ENCODE measurements at places on chromosomes 16 and 17. TPM values are rescaled to one million over a fixed set of nuclear protein-coding genes. Genes with fewer than 3 reads are reported as not detected.

GRCh38 chr17:20992416-20992815, 50.4 kb downstream of the USP22 start:
- no peaks in the 10 kb centered on the region for H3K4me1 ChIP-seq
- DNase-seq = no peak
- H3K4me3 ChIP-seq = no peak overlapping the region
- H3K36me3 ChIP-seq = no peaks in the 10 kb centered on the region
- no peak overlapping the region for H3K27ac ChIP-seq

- no peak overlapping the region for H3K4me3 ChIP-seq
- H3K27ac ChIP-seq = no peak overlapping the region
- no peak for DNase-seq
- no peaks in the 10 kb centered on the region for H3K36me3 ChIP-seq
Measured at GRCh38 chr17:36856903-36857381, 80.3 kb upstream of the LHX1 start.

DNA sequence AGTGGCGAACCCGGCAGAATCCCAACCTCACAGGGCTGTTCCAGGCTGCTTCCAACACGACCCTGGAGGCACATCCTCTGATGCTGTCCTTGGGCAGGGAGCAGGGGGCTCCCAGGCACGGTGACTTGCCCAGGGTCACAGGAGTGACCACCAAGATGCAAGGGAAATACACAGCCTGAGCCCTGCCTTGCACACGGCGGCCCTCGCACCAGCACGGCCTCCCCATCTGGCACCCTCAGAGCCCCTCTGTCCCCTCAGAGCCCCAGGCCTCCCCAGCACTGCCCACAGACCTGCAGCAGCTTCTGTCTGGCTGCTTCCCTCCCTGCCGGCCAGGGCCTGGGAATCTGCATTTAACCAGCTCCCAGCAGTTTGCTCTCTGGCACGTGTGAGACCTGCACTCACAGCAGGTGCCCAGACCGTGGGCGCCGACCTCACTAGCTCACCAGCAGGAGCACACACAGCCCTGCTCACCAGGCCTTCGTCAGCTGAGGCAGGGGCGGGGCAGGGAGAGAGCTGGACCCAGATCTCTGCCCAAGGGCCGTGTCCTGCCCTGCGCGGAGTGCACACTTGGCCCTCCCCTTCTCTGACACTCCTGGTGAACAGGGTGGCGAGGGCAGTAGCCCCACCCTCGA, 29.7 kb upstream of the ZC3H18 start:
- no peak overlapping the region for H3K4me3 ChIP-seq
- H3K36me3 ChIP-seq = no peaks in the 10 kb centered on the region
- peaks cover 23% of the 10 kb centered on the region for H3K4me1 ChIP-seq
- no peak for DNase-seq
- H3K27me3 ChIP-seq = no peaks in the 10 kb centered on the region
- H3K27ac ChIP-seq = no peak overlapping the region

SLC5A2 gene
- not detected for total RNA-seq

DNA sequence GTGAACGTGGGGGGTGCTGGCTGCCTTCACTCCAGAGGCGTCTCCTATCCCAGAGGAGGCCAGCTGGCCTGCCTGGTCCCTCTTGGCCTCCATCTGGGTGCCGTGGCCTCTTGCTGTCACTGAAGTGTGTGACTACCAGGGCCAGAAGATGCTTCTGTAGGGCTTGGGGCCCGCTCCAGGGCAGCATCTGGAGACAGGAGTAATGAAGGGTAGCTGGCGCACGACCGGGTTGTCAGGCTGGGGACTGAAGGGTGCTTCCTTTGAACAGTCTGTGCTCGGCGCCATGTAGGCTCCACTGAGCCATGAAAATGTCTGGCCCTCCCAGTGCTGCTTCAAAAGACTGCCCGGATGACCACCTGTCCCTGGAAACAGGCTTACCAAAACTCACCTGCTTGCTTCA, 31.3 kb downstream of the ASIC2 start:
- no peaks in the 10 kb centered on the region for H3K36me3 ChIP-seq
- H3K4me1 ChIP-seq = no peaks in the 10 kb centered on the region

DNA sequence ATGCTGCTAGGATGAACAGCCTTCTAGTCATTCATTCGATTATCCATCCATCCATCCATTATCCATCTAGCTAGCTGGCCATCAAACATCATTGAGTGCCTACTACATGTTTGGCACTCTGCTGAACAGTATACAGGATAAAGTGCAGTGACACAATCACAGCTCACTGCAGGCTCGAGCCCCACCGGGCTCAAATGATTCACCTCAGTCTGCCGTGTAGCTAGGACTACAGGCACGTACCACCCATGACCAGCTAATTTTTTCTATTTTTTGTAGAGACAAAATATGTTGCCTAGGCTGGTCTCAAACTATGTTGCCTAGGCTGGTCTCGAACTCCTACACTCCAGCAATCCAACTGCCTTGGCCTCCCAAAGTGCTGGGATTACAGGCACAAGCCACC, 50.0 kb downstream of the SSH2 start:
- H3K4me3 ChIP-seq = no peak overlapping the region
- no peaks in the 10 kb centered on the region for H3K4me1 ChIP-seq
- H3K36me3 ChIP-seq = no peaks in the 10 kb centered on the region
- DNase-seq = no peak
- H3K27me3 ChIP-seq = no peaks in the 10 kb centered on the region
- H3K27ac ChIP-seq = no peak overlapping the region

GRCh38 chr17:36885153-36885735, 52.0 kb upstream of the LHX1 start:
- DNase-seq = no peak
- H3K27me3 ChIP-seq = no peaks in the 10 kb centered on the region
- H3K4me1 ChIP-seq = no peaks in the 10 kb centered on the region
- H3K36me3 ChIP-seq = no peaks in the 10 kb centered on the region

DNA sequence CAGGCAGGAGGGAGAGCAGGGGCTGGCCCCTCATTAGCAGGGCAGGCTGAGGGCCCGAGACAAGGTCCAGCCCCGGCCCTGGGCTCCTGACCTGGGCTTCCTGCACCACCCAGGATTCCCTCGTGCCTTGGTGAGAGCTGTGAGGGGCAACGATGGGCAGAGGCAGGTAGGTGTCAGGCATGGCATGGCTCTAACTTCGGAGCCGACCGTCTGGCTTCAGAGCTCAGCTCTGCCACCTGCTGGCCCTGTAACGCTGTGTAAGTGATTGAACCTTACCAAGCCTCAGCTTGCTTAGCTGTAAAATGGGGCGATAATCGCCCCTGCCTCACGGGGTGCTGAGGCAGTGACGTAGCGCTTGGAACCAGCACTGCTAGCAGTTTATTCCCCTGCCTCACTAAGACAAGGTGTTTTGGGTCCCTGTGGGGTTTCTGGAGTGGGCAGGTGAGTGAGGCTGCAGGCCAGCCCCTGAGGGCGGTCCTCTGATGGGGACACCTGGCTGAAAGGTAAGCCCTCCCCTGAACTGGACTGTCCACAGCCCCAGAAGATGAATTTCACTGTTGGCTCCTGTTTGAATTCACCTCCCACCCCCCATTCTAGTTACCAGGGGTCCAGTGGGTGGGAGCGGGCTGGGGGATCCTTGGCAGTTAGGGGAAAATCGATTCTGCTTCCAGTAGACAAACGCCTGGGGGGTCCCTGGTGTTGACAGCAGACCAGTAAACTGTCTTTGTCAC, 184.8 kb upstream of the GSE1 start:
- H3K27me3 ChIP-seq = no peaks in the 10 kb centered on the region
- H3K36me3 ChIP-seq = no peaks in the 10 kb centered on the region
- no peak overlapping the region for H3K4me3 ChIP-seq
- no peak overlapping the region for H3K27ac ChIP-seq
- no peaks in the 10 kb centered on the region for H3K4me1 ChIP-seq

- no peaks in the 10 kb centered on the region for H3K36me3 ChIP-seq
- H3K27me3 ChIP-seq = no peaks in the 10 kb centered on the region
- no peak for DNase-seq
- H3K27ac ChIP-seq = no peak overlapping the region
Measured at GRCh38 chr17:72719578-72720493, 372.7 kb downstream of the SLC39A11 start.

DNA sequence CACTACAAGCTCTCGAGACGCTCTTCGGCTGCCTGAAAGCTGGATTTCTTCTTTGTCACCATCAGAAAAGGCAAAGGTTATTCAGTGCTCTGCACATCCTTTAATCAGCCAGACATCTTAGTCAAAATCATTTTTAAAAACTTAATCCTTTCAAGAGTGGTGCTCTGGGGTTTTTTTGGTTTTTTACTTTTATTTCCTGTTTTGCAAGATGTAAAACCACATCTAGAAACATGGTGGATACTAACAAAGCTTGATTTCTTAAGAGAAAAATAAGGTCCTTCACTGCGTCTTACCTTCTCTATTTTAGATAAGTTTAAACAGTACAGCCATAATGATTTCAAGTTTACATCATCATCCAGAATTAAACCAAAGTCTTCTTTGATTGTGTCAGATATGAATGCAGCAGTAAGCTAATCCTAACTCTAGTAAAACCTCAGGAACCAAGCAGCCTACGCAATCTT, 6.3 kb downstream of the ANKRD11 start:
- no peaks in the 10 kb centered on the region for H3K36me3 ChIP-seq

DNA sequence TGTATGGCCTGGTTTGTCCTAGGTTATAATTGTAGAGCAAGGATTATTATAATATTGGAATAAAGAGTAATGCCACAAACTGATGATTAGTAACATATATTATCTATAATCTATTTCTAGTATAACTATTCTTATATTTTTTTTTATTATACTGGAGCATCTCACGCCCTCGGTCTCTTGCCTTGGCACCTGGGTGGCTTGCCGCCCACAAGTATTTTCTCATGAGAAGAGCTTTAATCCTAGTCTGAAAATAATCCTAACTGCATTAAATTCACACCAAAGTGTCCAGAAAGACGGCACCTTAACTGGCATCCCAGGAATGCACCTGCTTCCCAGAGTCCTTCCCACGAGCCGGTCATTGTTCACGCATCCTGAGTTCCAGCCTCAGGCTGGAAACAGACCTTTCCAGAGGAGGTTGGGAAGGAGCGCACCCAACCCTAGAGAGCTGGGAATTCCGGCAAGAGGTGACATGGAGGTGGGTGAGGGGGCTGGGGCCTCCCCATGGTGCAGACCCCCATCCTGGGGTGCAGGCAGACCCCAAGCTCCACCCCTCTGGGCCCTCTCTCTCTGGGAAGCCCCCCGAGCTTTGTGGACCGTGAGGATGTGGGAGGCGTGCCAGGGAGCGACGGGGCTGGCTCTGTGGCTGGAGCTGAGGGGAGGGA, 15.9 kb downstream of the CHMP1A start:
- no peak overlapping the region for H3K4me3 ChIP-seq
- H3K4me1 ChIP-seq = no peaks in the 10 kb centered on the region
- H3K27ac ChIP-seq = no peak overlapping the region

ETV4 gene
- 1.1 TPM for total RNA-seq

- H3K4me1 ChIP-seq = no peaks in the 10 kb centered on the region
- DNase-seq = no peak
- no peaks in the 10 kb centered on the region for H3K27me3 ChIP-seq
- no peak overlapping the region for H3K27ac ChIP-seq
- H3K36me3 ChIP-seq = peaks cover 26% of the 10 kb centered on the region
Measured at GRCh38 chr17:62601471-62601870, 26.0 kb upstream of the MRC2 start.

DNA sequence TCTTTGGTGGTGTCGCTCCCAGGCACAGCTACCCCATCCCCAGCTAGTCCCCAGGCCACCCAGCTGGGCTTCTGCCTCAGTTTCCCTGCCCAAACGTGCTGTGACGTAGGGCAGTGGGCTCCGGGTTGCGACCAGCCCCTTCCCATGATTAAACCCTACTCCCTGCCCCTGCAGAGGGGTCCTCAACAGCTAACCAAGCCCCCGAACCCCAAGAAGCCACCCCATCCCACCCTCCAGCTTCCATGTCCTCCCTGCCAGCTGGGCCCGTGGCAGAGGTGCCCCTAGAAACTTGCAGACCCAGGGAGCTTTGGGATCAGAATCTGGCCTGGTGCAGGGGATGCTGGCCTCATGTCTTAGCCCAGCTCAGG, 879 bp upstream of the NTN3 start:
- no peak for DNase-seq
- peaks cover 48% of the 10 kb centered on the region for H3K4me1 ChIP-seq
- H3K27me3 ChIP-seq = no peaks in the 10 kb centered on the region
- no peak overlapping the region for H3K27ac ChIP-seq
- H3K4me3 ChIP-seq = no peak overlapping the region

DNA sequence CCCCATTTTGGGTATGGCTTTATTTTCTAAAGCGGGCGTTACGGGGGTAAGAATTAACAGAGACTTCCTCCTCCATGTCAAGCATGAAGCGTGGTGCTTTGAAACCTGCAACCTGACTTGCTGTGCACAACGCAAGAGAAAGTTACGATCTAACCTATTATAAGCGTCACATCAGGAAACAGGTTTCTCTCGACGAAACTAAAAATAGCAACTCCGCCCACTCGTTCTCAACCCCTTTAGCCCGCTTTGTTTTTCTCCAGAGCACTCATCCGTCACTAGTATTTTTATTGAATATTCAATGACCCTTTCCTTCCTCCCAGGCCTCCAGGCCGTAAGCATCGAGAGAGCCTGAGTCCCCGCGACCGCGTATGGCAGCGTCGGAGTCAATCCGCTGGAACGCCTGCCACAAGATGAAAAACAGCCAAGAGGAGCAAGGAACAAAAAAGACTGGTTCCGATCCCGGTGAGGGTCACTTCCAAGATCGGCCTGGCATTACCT, 555 bp downstream of the NUP88 start:
- peaks cover 21% of the 10 kb centered on the region for H3K4me1 ChIP-seq
- peaks cover 21% of the 10 kb centered on the region for H3K36me3 ChIP-seq
- H3K27me3 ChIP-seq = no peaks in the 10 kb centered on the region
- peak overlapping the region; percentile 91 for H3K4me3 ChIP-seq
- peak overlapping the region; percentile 96 for H3K27ac ChIP-seq

HEATR9 gene
- not detected for total RNA-seq

- DNase-seq = no peak
- H3K4me1 ChIP-seq = no peaks in the 10 kb centered on the region
- no peaks in the 10 kb centered on the region for H3K27me3 ChIP-seq
- no peaks in the 10 kb centered on the region for H3K36me3 ChIP-seq
Measured at GRCh38 chr17:73743518-73744201, 99.4 kb upstream of the SDK2 start.

PPM1E gene
- 0.13 TPM for total RNA-seq

DNA sequence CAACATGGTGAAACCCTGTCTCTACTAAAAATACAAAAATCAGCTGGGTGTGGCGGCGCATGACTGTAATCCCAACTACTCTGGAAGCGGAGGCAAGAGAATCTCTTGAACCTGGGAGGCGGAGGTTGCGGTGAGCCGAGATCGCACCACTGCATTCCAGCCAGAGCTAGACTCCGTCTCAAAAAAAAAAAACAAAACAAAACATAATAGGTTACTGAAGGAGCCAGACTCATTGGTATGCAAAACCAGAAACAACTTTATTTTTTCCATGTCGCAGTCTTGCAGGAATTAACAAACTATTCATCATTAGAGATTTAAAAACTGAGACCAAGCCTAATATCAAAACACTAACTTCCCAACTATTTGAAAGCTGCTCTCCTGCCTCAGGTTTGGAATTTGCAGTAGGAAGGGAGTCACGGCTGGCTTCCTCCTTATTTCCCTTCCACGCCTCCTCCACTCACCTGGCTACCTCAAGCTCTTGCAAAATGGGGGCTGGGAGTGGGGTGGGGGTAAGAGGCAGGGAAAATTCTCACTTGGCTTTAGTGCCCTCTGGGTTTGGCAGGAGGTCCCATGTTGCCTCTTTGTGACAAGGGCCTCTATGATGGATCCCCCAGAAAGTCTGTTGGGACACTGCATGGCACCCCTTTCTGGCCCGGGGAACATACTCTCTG, 34.1 kb upstream of the MYH10 start:
- no peak overlapping the region for H3K4me3 ChIP-seq
- H3K36me3 ChIP-seq = no peaks in the 10 kb centered on the region

LRRC36 gene
- not detected for total RNA-seq

NKD1 gene
- 0.63 TPM for total RNA-seq
